A172 (cell line): ENCODE measurements at places on chromosomes 2 and 18. TPM values are rescaled to one million over a fixed set of nuclear protein-coding genes. Genes with fewer than 3 reads are reported as not detected.

Gene ABCA12
- 0.05 and 0.14 TPM in 2 replicates for total RNA-seq

Gene PKDCC
- 4.8 and 6.4 TPM in 2 replicates for total RNA-seq

- DNase-seq = no peak
These were observed 90.8 kb downstream of the EPAS1 start for GRCh38 chr2:46387886-46388515.

DNA sequence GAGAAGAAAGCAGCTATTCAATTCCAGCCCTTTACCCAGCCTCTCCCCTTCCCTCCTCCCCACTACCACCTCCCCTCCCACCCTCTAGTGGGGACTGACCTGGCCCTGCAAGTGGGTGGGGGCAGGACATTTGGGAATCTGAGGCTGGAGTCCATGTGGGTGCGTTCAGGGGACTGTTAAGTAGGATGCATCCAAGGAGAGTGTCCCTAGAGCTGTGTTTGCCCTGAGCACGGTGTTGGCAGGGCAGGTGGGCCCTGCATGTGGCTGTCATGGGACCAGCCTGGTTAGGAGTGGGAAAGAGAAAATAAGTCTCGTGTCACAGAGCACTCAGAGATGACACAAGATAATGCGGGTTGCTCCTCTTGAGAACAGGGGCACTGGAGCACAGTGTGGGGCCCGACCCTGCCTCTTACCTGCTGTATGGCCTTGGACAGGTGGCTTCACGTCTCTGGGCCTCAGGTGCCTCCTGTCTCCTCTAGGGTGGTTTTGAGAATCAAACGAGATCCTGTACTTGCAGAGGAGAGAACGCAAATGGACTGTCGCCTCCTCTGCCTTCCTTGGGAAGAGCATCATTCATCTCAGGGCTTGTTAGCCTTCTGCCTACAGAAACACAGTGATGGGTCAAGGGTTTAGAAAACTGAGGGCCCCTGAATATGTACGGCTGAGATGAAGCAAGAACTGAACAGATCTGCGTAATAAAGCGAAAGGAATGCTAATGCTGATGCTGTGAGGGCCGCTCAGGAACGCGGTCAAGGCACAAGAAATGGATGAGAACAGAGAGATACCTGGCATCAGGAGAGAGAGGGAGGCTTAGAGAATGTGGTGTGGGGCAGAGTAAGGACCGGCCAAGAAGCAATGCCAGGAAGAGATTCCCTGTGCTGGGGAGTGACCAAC, 187.7 kb upstream of the HAAO start:
- DNase-seq = no peak

DNA sequence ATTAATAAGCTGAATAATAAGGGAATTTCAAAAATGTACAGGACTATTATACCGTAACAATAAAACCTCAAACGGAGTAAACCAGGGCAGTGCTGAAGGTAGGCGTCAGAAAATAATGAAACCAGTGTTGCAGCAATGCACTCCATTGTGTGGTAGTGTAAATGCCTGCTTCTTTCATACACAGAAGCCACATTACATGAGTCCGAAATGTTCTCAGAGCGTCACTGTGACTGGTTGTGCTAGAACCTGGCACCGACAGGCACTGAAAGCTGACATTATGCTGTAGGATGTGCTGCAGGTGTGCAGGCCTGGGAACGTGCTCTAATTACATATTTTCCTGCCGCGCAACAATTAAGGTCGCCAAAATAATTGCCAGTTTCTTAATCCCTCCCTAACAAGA, 53.3 kb downstream of the ZEB2 start:
- no peak for DNase-seq

DNA sequence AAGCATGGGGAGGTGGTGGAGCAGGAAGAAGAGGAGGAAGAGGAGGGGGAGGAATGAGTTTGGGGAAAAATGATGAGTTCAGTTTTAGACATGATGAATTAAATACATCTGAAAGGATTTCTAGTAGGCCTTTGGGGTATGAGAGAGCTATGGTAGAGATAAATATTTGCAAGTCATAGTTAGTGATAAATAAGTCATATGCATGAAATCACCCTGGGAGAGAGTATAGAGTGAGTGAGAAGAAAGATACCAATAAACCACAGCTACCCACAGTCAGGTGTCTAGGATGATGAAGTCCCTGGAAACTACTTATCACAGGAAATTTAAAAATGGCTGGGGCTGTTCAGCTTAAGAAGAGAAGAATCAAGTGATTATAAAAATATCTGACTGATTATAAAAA, 240.5 kb downstream of the RDH14 start:
- DNase-seq = peak; percentile 11

Gene SLC16A14
- not detected in 2 replicates for total RNA-seq

GRCh38 chr2:29455200-29455860, 340.1 kb downstream of the CLIP4 start:
- no peak for DNase-seq

GRCh38 chr2:151872463-151872862, 44.2 kb upstream of the ARL5A start:
- DNase-seq = no peak
